ENCODE measurements at places on chromosomes 2 and 18. TPM values are rescaled to one million over a fixed set of nuclear protein-coding genes. Genes with fewer than 3 reads are reported as not detected.
A peak's percentile ranks its signal among the peaks of the same experiment; 100 is the strongest.

KCNG2 gene
- total RNA-seq, result not detected

GRCh38 chr2:18924886-18925285 is 335.5 kb upstream of the NT5C1B start:
- H3K27me3 ChIP-seq, result no peaks in the 10 kb centered on the region
- H3K27ac ChIP-seq, result no peak overlapping the region
- H3K4me3 ChIP-seq, result no peak overlapping the region
- DNase-seq, result no peak

RESP18 gene
- total RNA-seq, result not detected

INPP1 gene
- 13.6 TPM for total RNA-seq

GRCh38 chr2:24899361-24899910 is 20.6 kb downstream of the ADCY3 start:
- no peaks in the 10 kb centered on the region for H3K36me3 ChIP-seq
- H3K4me3 ChIP-seq, result no peak overlapping the region
- no peak for DNase-seq
- no peaks in the 10 kb centered on the region for H3K27me3 ChIP-seq

NAT8 gene
- total RNA-seq, result not detected

DNA sequence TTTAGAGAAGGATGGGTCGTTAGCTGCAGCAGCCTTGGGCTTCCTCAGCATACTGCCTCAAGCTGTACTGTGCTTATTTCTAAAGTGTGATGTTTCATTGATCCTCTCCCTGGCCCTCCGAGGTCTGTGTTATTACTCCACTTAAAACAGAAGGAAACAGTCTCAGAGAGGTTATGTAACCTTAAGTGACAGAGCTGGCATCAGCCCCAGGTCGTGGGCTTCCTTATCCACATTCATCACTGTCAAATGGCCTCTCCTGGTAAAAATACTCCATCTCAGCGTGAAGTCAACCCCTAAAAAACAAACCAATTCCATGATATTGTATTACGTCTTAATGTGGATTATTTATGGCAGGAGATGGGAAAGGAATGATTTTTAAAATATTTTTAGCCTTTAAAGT is 153.3 kb upstream of the NOSTRIN start:
- peaks cover 10% of the 10 kb centered on the region for H3K4me1 ChIP-seq
- no peak overlapping the region for H3K4me3 ChIP-seq
- H3K36me3 ChIP-seq, result no peaks in the 10 kb centered on the region
- DNase-seq, result no peak
- no peaks in the 10 kb centered on the region for H3K27me3 ChIP-seq

GRCh38 chr2:212548455-212548819 is 9.8 kb upstream of the ERBB4 start:
- H3K27me3 ChIP-seq, result no peaks in the 10 kb centered on the region
- H3K4me3 ChIP-seq, result no peak overlapping the region
- H3K27ac ChIP-seq, result no peak overlapping the region
- DNase-seq, result no peak
- H3K4me1 ChIP-seq, result no peaks in the 10 kb centered on the region

GRCh38 chr2:83782122-83782521 is 677.0 kb downstream of the SUCLG1 start:
- H3K27ac ChIP-seq, result no peak overlapping the region
- H3K36me3 ChIP-seq, result no peaks in the 10 kb centered on the region
- DNase-seq, result no peak
- H3K4me3 ChIP-seq, result no peak overlapping the region
- no peaks in the 10 kb centered on the region for H3K27me3 ChIP-seq

DNA sequence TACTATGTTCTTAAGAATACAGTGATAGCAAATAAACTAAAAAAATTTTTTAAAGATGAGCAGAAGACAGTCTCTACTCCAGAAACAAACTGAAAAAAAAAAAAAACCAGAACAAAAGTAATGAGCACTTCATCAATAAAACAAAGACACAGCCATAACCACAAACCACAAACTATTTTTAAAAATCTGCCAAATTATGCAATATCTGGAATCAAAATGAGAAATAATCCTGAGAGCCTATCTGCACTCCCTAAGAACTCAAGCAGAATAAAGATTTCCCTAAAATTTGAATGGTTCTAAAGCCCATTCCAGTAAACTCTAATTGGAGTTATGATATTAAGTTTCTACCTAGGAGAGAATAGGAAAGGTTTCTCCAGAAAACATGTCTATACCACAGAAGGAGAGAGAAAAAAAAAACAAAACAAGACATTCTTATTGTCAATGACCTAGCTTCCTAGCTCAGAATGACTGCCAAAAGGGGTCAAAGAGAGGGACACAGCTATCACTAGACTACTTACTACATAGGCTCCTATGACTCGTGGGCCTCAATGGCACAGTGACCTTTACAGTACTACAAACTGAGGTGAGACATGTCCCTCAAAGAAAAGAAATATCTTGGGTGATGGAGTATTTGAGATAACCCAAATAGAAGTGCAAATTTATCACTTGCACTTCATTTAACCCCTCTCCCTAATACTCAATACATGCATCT is 262.8 kb downstream of the ZEB2 start:
- DNase-seq, result no peak
- no peaks in the 10 kb centered on the region for H3K4me1 ChIP-seq
- no peaks in the 10 kb centered on the region for H3K27me3 ChIP-seq
- H3K4me3 ChIP-seq, result no peak overlapping the region
- no peak overlapping the region for H3K27ac ChIP-seq
- H3K36me3 ChIP-seq, result no peaks in the 10 kb centered on the region

- H3K36me3 ChIP-seq, result no peaks in the 10 kb centered on the region
- H3K4me3 ChIP-seq, result no peak overlapping the region
- no peaks in the 10 kb centered on the region for H3K27me3 ChIP-seq
- DNase-seq, result no peak
These were observed 77.3 kb downstream of the CLIP4 start for GRCh38 chr2:29192526-29192925.

GRCh38 chr18:1012775-1013174 is 108.1 kb downstream of the ADCYAP1 start:
- no peaks in the 10 kb centered on the region for H3K36me3 ChIP-seq
- DNase-seq, result no peak
- no peak overlapping the region for H3K27ac ChIP-seq
- no peak overlapping the region for H3K4me3 ChIP-seq
- no peaks in the 10 kb centered on the region for H3K27me3 ChIP-seq
- H3K4me1 ChIP-seq, result no peaks in the 10 kb centered on the region

GRCh38 chr2:158677542-158677941 is 117.6 kb upstream of the DAPL1 start:
- DNase-seq, result no peak
- no peak overlapping the region for H3K27ac ChIP-seq
- no peak overlapping the region for H3K4me3 ChIP-seq
- H3K4me1 ChIP-seq, result no peaks in the 10 kb centered on the region
- no peaks in the 10 kb centered on the region for H3K36me3 ChIP-seq
- no peaks in the 10 kb centered on the region for H3K27me3 ChIP-seq

GRCh38 chr2:228373191-228373590 is 191.7 kb upstream of the SPHKAP start:
- H3K4me1 ChIP-seq, result peaks cover 5% of the 10 kb centered on the region
- H3K27ac ChIP-seq, result no peak overlapping the region
- H3K4me3 ChIP-seq, result no peak overlapping the region
- DNase-seq, result no peak
- H3K36me3 ChIP-seq, result no peaks in the 10 kb centered on the region

GRCh38 chr2:71078624-71079023 is 10.2 kb downstream of the NAGK start:
- H3K27ac ChIP-seq, result no peak overlapping the region
- H3K27me3 ChIP-seq, result no peaks in the 10 kb centered on the region
- DNase-seq, result no peak
- H3K4me1 ChIP-seq, result no peaks in the 10 kb centered on the region
- H3K4me3 ChIP-seq, result no peak overlapping the region

DNA sequence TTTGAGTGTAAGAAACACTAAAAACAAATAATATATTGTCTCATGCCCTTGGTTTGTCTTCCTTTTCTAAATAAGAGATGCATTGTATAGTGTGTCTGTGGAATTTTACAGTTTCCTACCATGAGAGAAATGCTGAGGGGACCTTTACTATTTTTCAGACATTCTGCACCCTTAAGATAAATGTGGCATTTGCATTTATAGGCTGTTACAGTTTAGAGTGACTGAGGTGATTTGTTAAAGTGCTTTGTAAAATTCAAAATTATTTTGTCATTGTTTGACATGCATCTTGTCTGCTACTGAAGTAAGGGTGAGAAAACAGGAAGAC is 78.9 kb upstream of the ZSWIM2 start:
- H3K4me3 ChIP-seq, result no peak overlapping the region
- no peaks in the 10 kb centered on the region for H3K27me3 ChIP-seq
- H3K36me3 ChIP-seq, result no peaks in the 10 kb centered on the region
- no peak overlapping the region for H3K27ac ChIP-seq
- no peaks in the 10 kb centered on the region for H3K4me1 ChIP-seq

FSHR gene
- not detected for total RNA-seq

- no peak for DNase-seq
- no peaks in the 10 kb centered on the region for H3K36me3 ChIP-seq
- H3K4me1 ChIP-seq, result no peaks in the 10 kb centered on the region
These were observed 14.1 kb downstream of the SLC9A4 start for GRCh38 chr2:102486941-102487702.

DNA sequence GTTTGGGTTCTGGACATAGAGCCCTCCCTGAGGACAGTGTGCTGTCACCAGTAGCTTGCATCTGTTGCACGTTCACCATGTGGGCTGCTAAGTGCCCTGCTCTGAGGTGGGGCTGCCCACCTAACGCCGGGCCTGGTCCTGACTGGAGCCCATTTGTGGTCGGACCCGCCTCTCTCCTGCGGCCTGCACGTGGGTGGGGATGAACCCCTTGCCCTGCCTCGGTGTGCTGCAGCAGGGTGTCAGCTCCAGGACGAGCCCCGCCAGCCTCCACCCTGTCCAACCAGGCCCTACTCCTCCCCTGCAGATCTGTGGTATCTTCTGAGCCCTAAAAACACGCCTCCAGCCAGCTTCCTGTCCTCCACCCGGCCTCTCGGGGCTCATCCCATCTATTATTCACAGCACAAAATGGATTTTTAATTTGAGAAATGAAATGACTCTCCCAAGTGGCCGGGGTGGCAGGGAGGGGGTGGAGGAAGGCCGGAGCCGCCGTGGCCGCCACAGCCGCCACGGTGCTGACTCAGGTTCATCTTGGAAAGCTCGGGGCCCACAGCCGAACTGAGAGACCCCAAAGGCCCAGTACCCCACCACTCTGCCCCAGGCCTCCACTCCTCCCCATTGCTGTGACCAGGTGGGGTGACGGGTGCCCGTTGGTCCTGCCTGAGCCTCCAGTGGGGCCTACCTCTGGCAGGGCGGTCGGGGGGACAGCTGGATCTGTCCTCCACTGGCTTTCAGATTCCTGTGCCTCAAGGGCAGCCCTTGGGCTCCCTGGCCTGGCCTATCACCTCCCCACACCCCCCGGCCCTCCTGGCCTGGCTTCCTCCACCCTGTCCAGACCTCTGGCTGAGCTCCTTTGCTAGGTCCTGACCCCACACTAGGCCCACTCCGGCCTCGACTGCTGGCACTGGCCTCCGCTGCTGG is 2.8 kb upstream of the ECEL1 start:
- H3K27ac ChIP-seq, result no peak overlapping the region
- no peak for DNase-seq
- H3K36me3 ChIP-seq, result no peaks in the 10 kb centered on the region
- no peak overlapping the region for H3K4me3 ChIP-seq
- H3K27me3 ChIP-seq, result peaks cover 7% of the 10 kb centered on the region

SOX11 gene
- total RNA-seq, result not detected

DNA sequence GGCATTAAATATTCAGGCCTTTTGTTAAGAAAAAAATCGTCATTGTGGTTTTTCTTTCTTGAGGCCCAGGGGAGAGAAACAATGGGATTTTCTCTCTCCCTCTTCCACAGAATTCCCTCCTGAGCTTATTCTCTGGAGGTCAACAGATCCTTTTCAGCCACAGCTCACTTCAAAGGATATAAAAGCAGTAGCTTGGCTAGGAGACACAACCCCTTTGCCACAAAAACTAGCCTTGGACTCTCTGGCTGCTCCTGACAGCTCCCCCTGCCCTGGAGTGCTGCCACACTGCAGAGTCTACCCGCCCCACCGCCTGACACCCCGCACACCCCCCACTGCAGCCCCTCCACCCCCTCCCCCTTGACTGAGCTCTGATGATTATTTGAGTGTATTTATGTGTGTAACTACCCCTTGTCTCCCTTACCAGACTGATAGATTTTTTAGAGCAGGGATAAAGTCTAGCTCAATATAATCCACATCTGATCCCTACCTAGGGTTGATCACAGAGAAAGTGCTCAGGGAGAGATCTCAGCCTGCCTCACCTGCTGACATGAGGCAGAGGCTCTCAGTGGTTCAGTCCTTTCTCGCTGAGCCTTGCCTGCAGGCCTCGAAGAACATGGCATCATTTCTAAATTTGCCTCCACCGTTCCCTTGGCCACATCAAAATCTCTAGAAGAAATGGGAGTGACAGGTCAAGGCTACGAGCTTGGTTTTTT is 132.2 kb upstream of the SP5 start:
- DNase-seq, result no peak
- H3K36me3 ChIP-seq, result no peaks in the 10 kb centered on the region
- no peaks in the 10 kb centered on the region for H3K4me1 ChIP-seq

DNA sequence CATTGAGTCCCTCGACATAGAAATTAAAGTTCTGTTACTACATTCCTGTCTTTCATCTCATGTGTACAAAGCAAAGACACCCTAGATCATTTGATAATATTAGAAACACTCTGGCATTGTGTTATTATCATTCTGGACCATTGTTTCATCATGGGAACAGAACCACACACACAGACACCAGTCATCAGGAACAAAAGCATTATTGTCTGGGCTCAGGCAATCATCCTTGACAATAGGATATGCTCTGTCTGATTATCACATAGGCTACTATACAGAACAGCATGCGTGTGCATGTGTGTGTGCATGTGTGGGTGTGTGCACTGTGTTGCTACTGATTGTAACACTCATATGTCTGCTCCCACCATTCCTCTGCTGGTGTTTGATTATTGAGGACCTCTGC is 242.5 kb downstream of the SH3BP4 start:
- no peak overlapping the region for H3K27ac ChIP-seq
- H3K4me3 ChIP-seq, result no peak overlapping the region

- no peak overlapping the region for H3K4me3 ChIP-seq
- no peaks in the 10 kb centered on the region for H3K27me3 ChIP-seq
- H3K4me1 ChIP-seq, result no peaks in the 10 kb centered on the region
- DNase-seq, result peak; percentile 27
These were observed 55.2 kb downstream of the ANKMY1 start for GRCh38 chr2:240502430-240503121.

GRCh38 chr2:60554646-60555065 is 1.2 kb upstream of the BCL11A start:
- peak overlapping the region; percentile 91 for H3K27ac ChIP-seq
- H3K36me3 ChIP-seq, result no peaks in the 10 kb centered on the region
- H3K4me3 ChIP-seq, result peak overlapping the region; percentile 62
- no peaks in the 10 kb centered on the region for H3K4me1 ChIP-seq

GRCh38 chr2:108607706-108608301 is 73.5 kb downstream of the LIMS1 start:
- no peaks in the 10 kb centered on the region for H3K36me3 ChIP-seq
- H3K27me3 ChIP-seq, result no peaks in the 10 kb centered on the region
- no peak for DNase-seq
- no peak overlapping the region for H3K4me3 ChIP-seq

FBXO36 gene
- total RNA-seq, result 1.0 TPM

Data from pancreas (tissue), 10 donors.